LHCN-M2 (cell line): ENCODE measurements at places on chromosomes 1 and 21. TPM values are rescaled to one million over a fixed set of nuclear protein-coding genes. Genes with fewer than 3 reads are reported as not detected.
A peak's percentile ranks its signal among the peaks of the same experiment; 100 is the strongest.

Gene LCE3E
- total RNA-seq: not detected in 2 replicates

Gene CAPZB
- 97.1 and 134 TPM in 2 replicates for total RNA-seq

DNA sequence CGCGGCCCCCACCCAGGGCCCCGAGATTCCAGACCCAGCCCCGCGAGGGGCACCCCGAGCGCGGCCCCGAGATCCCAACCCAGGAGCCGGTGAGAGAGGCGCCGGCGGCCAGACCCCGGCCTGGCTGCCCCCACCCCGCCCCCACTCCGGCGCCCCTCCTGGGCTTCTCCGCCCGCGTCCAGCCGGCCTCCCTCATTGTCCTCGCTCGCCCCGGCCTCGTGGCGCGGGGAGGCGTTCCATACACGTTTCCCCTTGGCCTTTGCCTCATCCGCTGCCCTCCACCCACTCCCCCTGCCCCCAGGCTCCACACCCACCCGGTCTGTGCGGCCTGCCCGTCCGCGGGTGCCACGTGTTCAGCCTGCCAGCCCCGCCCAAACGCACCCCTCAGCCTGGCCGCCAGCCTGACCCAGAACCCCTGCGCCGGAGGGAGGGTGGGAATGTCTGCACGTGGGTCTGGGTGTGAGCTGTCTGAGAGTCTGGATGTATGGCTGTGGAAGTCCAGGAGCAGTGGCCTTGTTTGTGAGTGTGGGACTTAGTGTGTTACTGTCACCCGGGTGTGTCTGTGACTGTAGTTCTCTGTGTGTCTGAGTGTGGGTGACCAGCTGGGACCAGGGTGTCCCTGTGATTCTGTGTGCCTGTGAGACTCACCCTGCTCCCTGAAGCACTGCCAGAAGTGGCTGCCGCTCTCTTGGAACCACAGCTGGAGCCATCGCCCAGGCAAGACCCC lies 681 bp downstream of the B4GALT2 start:
- DNase-seq: peak; percentile 64

- peak; percentile 97 for DNase-seq
These were observed 68.4 kb downstream of the LUZP1 start for GRCh38 chr1:23100074-23100748.

- no peak for DNase-seq
These were observed 239.2 kb downstream of the ATG4C start for GRCh38 chr1:63023171-63023570.

- DNase-seq: no peak
These were observed 15.2 kb downstream of the TMEM63A start for GRCh38 chr1:225866981-225867380.
